ENCODE measurements at places on chromosomes 5 and 9.

- DNase-seq = no peak
These were observed 46.9 kb downstream of the ACTBL2 start for GRCh38 chr5:57435701-57436134.

GRCh38 chr9:127903557-127904475, 4.4 kb upstream of the ST6GALNAC6 start:
- peak; percentile 89 for DNase-seq

- no peak for DNase-seq
These were observed 40.8 kb upstream of the CCDC152 start for GRCh38 chr5:42715785-42716184.

DNA sequence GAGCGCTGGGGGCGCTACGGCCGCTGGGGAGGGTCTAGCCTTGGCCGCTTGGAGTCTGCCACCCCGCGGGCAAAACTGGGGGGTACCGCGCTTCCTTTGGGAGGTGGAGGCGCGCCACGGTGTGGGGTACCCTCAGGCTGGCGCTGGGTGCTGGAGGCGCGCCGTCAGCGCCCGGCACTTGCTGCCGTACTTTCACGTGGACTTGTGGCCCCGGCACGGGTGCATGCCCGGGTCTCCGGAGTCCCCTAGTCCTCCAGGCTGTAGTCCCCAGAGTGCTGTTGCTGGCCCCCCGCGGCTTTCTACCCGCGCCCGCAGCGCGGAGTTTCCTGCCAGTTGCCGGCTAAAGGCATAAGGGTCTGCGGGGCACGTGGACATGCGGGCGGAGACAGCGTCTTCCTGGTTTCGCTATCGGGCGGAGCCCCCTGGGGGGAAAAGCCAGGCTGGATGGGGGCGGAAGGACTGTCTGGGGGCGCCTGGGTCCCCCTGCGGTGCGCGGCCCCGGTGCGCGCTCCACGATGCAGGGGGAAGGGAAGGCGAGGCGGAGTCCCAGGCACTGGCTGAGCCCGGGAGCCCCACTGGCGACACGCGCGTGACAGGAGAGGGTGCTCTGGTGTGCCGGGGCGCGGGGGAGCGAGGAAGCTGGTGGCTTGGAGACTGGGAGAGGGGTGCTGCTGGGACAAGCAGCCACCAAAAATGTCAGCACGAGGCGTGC, 666 bp downstream of the PPARGC1B start:
- peak; percentile 75 for DNase-seq

DNA sequence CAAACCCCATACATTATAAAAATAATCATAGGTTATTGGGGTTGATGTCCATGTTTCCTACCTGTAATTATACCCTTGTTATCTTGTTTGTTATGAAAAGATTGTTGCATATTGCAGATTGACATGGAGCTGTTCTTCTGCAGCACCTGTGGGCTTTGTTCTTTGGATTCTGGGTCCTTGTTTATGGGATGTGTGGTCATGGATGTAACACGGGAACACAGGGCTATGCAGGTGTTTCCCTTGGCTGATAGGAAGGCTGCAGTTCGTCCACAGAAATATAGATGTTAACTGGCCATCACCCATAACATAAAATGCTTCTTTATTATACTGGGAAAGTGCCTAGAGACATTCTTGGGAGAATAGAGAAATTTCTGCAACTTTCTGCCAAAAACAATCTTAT, 77.9 kb downstream of the FBXL7 start:
- DNase-seq = no peak

All from lower lobe of right lung (tissue), 2 donors.